Activated CD4-positive, alpha-beta T cell treated with anti-CD3 and anti-CD28 coated beads, Interleukin-10, Interleukin-2, amounts not matched to agents 100 ng/mL and 50 ng/mL, durations not matched to agents 16 hours and 8 hours (primary cell): ENCODE measurements at places on chromosomes 5 and 9.
A peak's percentile ranks its signal among the peaks of the same experiment; 100 is the strongest.

- DNase-seq: peak; percentile 97
Observed at GRCh38 chr9:136991993-136992818, at the start of gene PAXX. Gene PAXX, plus strand, starts transcription at chr9:136992422. Its CDS starts 22 bp downstream, at chr9:136992444.

DNA sequence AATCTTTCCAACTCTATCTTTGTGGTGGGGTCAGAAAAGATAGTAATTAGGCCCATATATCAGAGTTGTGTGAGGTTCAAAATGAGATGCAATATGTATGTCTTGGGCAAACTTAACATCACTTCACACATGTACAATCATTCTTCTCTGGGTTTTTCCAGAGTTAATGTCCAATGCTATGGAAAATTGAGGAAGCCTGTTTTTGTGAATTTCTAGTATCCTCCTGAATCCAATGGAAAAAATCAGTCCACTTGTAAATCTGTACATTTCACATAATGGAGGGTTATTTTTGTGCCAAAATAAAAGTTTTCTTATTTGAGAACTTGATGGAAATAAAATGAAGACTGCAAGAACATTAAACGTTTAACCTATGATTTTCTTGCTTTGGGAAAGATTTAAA, 155.6 kb upstream of the SEMA6A start:
- no peak for DNase-seq

GRCh38 chr9:107681988-107682387, 192.4 kb upstream of the KLF4 start:
- no peak for DNase-seq

GRCh38 chr9:92601451-92601850, 65.7 kb upstream of the ECM2 start:
- DNase-seq: no peak

- peak; percentile 77 for DNase-seq
Observed at GRCh38 chr9:133351908-133352634, 4.1 kb downstream of the RPL7A start.

DNA sequence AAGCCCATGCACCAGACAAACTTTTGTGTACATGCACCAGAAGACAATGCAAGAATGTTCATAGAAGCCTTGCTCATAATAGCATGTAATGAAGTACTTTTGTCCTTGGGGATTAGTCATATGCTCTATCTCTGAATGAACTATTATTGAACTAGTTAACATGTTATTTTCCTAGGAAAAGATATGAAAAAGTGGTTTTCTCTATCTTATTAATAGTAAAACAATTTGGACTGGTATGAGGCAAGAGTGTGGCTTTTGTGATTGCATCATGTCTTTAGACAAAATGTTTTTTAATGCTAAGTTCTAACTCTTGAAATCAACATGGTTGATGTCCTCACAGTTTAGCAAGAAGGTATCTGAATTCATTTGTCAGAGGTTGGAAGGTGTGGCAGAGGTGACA, 55.7 kb upstream of the SPDL1 start:
- no peak for DNase-seq

- no peak for DNase-seq
Observed at GRCh38 chr5:42982107-42982622, 58.0 kb downstream of the ANXA2R start.

- DNase-seq: no peak
Observed at GRCh38 chr5:178282391-178282790, 49.8 kb upstream of the PHYKPL start.

- no peak for DNase-seq
Observed at GRCh38 chr5:6742081-6742758, 29.0 kb downstream of the TENT4A start.

- DNase-seq: no peak
Observed at GRCh38 chr9:36937346-36937745, 96.7 kb downstream of the PAX5 start.

GRCh38 chr9:96117398-96118080, 184.4 kb downstream of the HSD17B3 start:
- DNase-seq: peak; percentile 30

DNA sequence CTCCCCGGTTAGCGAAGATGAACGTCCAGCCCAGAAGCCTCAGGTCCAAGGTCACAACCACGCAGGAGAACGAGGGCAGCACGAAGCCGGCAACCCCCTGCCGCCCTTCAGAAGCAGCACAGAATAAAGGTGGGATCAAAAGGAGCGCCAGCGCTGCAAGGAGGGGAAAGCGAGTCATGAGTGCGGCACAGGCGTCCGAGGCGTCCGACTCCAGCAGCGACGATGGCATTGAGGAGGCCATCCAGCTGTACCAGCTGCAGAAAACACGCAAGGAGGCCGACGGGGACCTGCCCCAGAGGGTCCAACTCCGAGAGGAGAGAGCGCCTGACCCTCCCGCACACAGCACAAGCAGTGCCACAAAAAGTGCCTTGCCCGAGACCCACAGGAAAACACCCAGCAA, 5.8 kb downstream of the PPP1R26 start:
- DNase-seq: no peak
